Fibroblast of lung (primary cell): ENCODE measurements at places on chromosomes 12 and 14. TPM values are rescaled to one million over a fixed set of nuclear protein-coding genes. Genes with fewer than 3 reads are reported as not detected.
A peak's percentile ranks its signal among the peaks of the same experiment; 100 is the strongest.

DNA sequence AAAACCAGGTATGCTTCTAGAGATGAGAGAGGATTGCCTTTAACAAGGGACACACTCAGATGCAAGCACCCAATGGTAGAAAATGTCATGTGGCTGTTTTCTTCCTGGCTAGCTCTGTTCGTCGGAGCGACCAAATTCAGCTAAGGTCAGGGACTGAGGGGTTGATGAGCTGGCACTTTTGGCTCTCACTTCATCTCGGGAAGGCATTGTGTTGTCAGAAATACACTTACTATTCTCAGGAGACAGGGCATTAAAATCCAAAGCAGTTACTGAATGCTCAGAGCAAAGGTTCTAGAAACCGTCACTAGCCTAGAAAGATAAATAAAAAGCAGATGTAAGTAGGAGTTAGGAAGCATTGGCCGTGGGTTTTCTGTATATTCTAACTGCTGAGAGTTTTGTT lies 275.7 kb upstream of the SSTR1 start:
- H3K4me1 ChIP-seq: peaks cover 2% of the 10 kb centered on the region
- no peak for DNase-seq
- no peak overlapping the region for H3K4me3 ChIP-seq
- H3K27me3 ChIP-seq: peaks cover 2% of the 10 kb centered on the region
- H3K36me3 ChIP-seq: no peaks in the 10 kb centered on the region

DNA sequence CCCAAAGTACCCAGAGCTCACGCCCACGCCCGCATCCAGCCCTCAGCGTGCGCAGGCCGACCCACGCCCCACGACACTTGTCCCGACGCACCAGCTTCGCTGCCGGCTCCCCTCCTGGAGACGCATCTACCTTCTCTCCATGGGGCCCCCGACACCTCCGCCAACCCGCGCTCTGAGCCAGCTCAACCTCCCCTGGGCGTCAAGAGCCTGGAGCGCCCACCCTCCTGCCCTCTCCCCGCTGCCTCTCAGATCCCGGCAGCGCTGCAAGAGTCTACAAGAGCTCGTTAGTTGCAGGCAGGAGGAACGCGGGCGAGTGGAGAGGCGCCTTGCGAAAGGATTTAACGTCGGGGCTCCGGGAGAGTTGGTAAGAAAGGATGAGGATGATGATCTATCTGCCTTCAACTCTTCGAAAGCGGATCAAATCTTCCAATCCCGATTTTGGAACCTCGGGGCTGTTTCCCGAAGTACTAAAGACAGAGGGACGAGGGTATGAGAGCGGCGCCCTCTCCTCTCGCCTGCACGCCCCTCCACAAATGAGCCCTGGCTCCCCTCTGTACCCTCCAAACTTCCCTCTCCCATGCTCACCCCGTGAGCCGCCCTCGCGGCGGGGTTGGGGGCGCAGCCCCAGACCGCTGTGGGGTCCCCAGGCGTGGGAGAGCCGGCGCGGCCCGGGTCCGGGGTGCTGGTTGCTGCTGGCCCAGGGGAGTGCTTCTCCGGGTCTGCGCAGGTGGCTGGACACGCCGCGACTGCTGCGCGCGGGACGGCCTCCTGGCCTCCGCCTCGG lies 979 bp downstream of the LTBP2 start:
- DNase-seq: peak; percentile 54
- peak overlapping the region; percentile 79 for H3K27ac ChIP-seq
- peaks cover 2% of the 10 kb centered on the region for H3K36me3 ChIP-seq
- H3K4me1 ChIP-seq: peaks cover 26% of the 10 kb centered on the region
- H3K27me3 ChIP-seq: no peaks in the 10 kb centered on the region

- H3K27ac ChIP-seq: no peak overlapping the region
These were observed 185.1 kb upstream of the VASH1 start for GRCh38 chr14:76576047-76576741.

DNA sequence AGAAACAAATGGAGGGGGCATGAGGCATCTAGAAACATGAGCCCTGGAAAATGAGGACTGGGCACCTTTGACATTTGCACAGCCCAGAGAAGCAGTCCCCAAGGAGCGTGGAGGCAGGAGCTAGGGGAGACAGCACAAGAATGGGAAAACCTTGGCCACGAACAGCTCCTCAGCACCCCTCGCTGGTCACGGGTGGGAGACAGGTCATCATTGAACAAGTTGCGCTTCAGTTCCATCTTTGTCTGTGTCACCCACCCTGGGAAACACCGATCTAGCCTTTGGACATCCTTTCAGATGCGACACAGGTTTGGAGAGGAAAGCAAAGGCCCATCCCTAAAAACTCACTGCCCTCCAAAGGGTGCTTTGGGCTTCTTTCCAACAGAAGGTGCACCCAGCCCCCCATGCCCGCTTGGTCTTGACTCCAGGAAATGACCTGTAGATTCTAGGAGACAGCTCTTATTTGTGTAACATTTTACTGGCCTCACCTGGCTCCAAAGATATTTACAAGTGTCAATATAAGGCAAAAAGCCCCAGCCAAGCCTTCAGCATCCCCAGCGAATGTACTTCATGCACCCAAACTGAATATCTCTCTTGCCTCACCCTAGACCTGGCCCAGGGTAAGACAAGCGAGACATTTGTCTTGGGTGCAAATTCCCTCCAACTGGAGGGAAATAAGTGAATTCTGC lies 28.8 kb upstream of the CLMN start:
- H3K4me3 ChIP-seq: no peak overlapping the region
- H3K27me3 ChIP-seq: no peaks in the 10 kb centered on the region
- H3K4me1 ChIP-seq: no peaks in the 10 kb centered on the region

DNA sequence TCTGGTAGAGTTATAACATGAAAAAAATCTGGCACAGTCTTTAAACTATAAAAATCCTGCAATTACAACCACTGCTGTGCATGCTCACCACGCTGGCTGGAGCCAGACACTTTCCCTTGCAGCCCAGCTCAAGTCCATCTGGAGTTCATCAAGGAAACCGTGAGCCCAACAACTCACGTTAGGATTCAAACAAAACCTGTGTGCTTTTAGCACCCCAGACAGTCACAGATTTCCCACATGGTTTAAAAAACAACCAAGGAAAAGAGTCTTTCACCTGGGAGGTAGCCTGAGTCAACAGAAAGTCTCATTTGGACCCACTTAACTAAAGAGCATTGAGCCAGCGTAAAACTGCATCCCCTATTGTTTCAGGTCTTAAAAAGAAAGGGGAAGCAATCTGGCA lies 4.7 kb downstream of the LRIG3 start:
- peak overlapping the region; percentile 99 for H3K4me3 ChIP-seq
- no peaks in the 10 kb centered on the region for H3K4me1 ChIP-seq
- peak; percentile 75 for DNase-seq
- no peaks in the 10 kb centered on the region for H3K27me3 ChIP-seq
- H3K27ac ChIP-seq: no peak overlapping the region
- peaks cover 3% of the 10 kb centered on the region for H3K36me3 ChIP-seq

GRCh38 chr14:51735851-51736250 lies 84.1 kb downstream of the FRMD6 start:
- H3K4me3 ChIP-seq: no peak overlapping the region
- H3K36me3 ChIP-seq: no peaks in the 10 kb centered on the region

DNA sequence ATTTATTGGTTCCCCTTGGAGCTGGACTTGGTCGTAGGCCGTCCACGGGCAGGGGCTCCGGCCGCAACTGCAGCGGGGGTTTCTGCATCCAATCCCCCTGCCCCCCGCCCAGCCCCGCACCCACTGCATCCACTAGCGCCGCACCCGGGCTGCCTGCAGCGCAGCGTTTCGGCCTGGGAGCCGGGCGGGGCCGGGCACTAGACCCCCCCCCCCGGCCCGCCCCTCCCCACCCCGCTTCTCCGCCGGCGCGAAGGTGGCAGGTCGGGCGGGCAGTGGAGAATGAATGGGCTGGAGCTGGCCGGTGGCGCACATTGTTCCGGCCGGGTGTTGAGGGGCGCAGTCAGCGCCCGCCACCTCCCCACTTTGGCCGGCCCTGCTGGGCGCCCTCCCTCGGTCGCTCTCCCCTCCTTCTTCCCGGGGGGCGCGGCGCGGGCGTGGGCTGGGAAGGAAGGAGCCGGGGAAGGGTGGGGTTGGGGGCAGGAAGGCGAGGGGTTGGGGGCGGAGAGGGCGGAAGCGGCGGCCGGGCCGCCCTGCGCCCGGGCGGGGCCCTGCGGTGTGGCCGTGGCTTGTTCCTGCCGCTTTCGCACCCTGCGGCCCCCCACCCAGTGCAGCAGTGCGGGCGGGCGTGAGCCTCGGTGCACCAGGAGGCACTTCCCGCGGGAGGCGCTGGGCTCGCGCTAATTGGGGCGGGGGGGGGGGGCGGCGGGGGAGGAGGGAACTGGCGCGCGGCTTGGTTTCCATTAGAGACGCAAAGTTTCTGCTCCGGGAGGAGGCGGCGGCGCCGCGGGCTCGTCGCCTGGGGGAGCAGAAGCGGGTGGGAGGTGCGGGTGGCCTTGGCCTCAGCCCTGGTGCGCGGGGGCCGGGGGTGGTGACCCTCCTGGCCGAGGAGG lies 841 bp downstream of the CALM1 start:
- H3K27ac ChIP-seq: peak overlapping the region; percentile 71
- peaks cover 10% of the 10 kb centered on the region for H3K36me3 ChIP-seq
- peaks cover 12% of the 10 kb centered on the region for H3K4me1 ChIP-seq
- peak overlapping the region; percentile 94 for H3K4me3 ChIP-seq
- DNase-seq: peak; percentile 37

DNA sequence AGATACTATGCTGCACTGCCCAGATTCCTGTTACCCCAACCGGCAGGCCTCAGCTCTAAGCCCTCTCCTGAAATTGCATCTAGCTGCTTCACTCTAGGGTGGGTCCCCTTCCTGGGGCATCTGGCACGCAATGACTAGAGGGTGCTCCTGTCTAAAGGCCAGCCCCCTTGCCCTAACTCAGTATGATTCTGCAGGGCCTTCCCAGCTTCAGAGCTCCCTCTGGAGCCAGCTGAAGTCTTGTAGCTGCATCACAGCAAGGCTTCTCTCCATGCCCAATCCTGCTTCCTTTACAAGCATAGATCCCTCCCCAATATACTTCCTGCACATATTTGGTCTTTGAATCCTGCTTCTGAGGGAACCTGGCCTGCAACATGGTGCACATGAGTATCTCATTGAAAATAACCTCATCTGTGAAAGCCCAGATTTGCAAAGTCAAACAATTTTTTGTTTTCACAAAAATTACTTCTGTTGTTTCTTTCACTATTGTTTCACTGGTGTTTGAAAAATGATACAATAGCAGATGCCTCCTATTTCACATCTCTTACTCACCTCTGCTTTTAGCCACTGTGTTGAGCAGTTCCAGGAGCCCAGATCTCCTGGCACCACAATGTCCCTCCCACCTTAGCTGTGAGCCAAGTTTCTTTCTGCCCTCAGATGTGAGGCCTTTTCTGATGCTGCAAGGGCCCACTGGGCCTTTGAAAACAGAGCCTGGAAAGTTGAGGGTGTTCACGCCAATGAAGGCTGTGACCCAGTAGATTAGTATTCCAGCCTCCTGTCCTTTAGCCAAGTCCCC lies 169.5 kb upstream of the EGLN3 start:
- no peak overlapping the region for H3K4me3 ChIP-seq
- H3K36me3 ChIP-seq: no peaks in the 10 kb centered on the region
- no peaks in the 10 kb centered on the region for H3K4me1 ChIP-seq
- DNase-seq: no peak
- H3K27me3 ChIP-seq: no peaks in the 10 kb centered on the region
- H3K27ac ChIP-seq: no peak overlapping the region

- no peak for DNase-seq
- H3K27ac ChIP-seq: no peak overlapping the region
- no peaks in the 10 kb centered on the region for H3K27me3 ChIP-seq
- peaks cover 7% of the 10 kb centered on the region for H3K36me3 ChIP-seq
These were observed 15.2 kb downstream of the DAD1 start for GRCh38 chr14:22573804-22574203.

DNA sequence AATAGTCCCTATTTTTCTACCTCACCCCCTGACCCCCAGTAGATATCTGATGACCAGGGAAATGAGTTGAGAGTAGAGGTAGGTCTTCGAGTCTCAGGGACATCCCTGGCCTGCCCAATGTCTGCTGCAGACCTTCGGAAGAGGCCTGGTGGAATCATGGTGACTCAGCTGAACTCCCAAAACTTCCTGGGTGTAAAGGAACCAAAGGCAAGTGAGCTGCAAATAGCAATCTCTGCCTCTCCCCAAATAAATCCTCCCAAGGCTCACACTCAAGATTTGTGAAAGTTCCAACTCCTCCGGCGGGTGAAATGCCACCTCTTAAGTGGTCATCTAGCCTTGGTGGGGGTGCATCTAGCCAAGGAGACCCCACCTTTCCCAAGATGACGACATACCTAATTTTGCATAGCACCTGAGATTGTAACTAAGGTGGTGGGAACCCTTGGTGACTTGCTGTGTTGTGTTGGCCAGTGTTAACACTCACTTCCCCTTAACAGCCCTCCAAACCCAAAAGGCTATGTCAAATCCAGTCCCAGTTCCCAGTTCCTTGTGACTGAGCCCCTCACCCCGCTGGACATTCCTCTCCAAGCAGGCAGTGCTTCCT lies 6.3 kb downstream of the ZFP36L1 start:
- H3K27ac ChIP-seq: peak overlapping the region; percentile 60
- H3K4me1 ChIP-seq: peaks cover 16% of the 10 kb centered on the region
- H3K4me3 ChIP-seq: peak overlapping the region; percentile 100
- H3K27me3 ChIP-seq: no peaks in the 10 kb centered on the region
- H3K36me3 ChIP-seq: peaks cover 17% of the 10 kb centered on the region

DNA sequence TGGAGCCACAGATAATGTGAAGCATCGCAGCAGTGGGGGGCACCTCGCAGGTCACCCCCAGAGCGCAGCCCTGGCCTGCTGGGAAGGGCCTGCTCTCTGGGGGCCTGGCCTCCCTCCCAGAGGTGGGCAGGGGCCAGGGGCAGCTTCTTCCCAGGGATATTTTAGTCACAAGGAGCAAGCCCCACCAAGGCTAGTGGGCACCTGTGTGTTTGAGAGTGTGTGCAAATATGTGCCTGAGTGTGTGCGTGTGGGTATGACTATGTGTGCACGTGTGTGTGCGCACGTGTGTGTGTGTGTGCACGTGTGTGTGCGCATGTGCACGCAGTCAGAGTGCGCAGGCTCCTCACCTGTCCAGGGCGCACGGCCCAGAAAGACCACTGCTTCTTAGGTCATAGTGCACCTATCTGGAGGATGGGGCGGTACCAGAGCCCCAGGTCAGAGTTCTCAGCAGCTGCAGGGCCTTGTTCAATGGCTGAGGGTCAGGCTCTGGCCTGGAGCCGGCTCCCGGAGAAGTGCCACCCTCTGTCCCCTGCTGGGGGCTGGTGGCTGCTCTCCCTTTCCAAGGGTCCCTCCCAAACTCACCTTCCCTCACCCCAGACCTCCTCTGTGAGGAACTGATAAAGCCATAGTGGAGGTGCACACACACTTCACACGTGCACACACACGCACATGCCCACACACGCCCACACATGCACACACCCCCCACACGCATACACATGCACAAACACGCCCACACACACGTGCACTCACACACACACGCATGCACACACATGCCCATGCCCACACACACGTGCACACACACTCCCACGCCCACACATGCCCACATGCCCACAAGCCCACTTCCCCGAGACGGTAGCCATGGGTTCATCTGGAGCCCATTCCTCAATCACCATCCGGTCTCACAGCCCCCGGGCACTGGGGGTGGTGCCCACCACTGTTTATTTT lies 128.5 kb downstream of the KIF26A start:
- H3K36me3 ChIP-seq: no peaks in the 10 kb centered on the region
- no peaks in the 10 kb centered on the region for H3K4me1 ChIP-seq
- no peak overlapping the region for H3K27ac ChIP-seq
- H3K27me3 ChIP-seq: no peaks in the 10 kb centered on the region

The LRCOL1 gene
- total RNA-seq: 0.17 TPM in 1 of 2 replicates, not detected in the other

The IL26 gene
- total RNA-seq: 0.26 TPM in 1 of 2 replicates, not detected in the other

The B4GALNT3 gene
- not detected in 2 replicates for total RNA-seq

The KRT75 gene
- not detected in 2 replicates for total RNA-seq

The PLA2G1B gene
- total RNA-seq: 0.51 TPM in 1 of 2 replicates, not detected in the other

The LRP1-AS gene
- total RNA-seq: not detected in 2 replicates

The RAB2B gene
- total RNA-seq: 22.3 and 31.7 TPM in 2 replicates

The RABGGTA gene
- total RNA-seq: 14.1 and 21.0 TPM in 2 replicates

The SIX6 gene
- not detected in 2 replicates for total RNA-seq

The ARG2 gene
- 2.3 and 8.4 TPM in 2 replicates for total RNA-seq
